ENCODE measurements at places on chromosomes 3 and 15.

GRCh38 chr3:106006001-106006400 lies 137.2 kb upstream of the CBLB start:
- DNase-seq = no peak

GRCh38 chr15:52013151-52013791 lies 5.7 kb upstream of the MAPK6 start:
- no peak for DNase-seq

DNA sequence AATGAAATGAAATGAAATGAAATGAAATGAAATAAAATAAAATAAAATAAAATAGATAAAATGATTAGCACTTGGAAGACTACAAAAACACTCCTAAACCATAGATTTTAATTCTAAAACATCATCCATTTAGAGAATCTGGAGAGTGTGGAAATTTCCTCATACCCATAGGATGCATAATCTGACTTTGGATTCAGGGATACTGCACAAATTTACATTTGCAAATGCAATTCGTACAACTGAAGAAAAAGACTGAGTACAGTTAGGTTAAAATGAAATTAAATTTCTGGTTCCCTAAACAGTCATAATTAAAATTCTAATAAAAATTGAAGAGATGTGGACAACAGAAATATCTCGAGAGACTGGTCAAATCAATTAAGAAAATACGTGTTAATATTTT lies 122.9 kb downstream of the TMCC1 start:
- no peak for DNase-seq

- no peak for DNase-seq
Measured at GRCh38 chr15:74500401-74500800, 39.4 kb upstream of the UBL7 start.

DNA sequence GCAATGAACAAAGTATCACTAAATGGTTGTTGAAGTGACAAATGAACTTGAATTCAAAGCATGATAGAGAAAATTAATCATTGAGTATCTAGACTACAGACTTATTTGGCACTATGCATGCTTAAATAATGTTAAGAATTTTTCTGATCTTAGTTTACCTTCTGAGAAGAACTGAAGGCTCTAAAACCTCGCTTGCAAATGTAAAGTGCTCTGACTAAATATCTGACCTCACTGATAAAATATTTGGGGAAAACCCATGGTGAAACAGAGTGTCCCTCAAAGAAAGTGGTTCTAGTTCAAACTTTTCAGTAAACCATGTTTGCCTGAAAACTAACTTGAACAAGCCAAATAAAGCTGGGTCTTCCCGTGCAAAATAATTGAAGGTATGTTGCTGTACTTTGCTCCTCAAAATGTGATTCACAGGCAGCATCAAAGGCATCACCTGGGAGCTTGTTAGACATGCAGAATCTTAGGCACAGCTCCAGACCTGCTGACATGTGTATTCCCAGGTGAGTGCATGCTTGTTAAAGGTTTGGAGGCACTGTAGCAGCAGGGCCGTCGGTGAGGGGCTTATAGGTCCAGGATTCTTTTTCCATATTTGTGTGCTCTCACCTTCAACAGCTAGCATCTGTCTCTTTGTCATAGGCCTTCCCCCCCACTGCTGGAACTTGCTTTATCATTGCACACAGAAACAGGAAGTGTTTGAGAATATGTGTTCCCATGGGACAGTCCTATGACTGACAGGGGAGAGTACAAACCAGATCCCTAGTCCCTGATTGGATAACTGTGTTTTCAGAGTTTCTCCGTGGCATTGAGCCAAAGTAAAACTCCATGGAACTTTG lies 524.2 kb upstream of the LMCD1 start:
- no peak for DNase-seq

DNA sequence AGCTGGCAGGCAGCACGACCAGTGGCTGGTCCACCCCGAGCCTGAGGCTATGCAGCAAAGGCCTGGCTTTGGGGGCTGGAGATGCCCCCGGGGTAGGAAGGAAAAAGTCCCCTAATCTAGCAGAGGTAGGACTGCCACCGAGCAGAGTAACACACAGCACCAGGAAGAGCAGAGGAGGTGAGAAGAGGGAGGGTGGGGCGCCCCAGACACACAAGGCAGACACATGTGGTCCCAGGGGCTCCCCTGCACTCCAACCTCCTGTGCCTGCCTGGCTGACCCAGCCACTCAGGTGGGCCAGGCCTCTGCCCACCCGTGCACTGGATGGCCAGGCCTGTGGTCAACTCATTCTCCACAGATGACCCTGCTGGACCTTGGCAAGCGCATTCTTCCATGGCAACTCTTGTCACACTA lies 112.4 kb downstream of the ADCY5 start:
- no peak for DNase-seq

GRCh38 chr3:159301961-159302360 lies 500.1 kb downstream of the MFSD1 start:
- no peak for DNase-seq

DNA sequence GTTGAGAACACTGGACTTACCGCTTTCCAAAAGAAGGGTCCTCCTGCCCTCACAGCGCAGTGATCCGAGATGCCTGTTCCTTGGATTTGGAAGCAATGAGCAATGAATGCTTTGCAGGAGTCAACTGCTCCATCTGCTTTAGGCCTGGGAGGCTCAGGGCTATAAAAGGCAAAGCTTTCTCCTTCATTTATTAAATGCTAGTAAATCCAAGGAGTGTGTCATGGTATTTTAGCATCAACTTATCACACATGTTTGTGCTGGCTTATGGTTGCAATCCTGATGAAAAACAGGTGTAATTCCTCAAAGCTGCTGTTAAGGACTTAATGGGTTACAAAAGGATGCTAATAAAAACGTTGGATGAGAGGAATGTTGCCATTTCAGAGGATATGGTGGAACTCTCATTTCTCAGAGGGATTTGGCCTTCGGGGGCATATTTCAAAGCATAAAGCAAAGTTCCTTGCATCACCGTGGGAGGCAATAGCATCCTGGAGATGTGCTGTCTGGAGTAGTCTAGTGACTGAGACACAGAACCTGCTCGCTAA lies 158.5 kb upstream of the TPM1 start:
- no peak for DNase-seq

GRCh38 chr3:173753593-173753992 lies 356.0 kb downstream of the NLGN1 start:
- no peak for DNase-seq

GRCh38 chr3:21328711-21329390 lies 422.2 kb downstream of the ZNF385D start:
- no peak for DNase-seq

GRCh38 chr15:88872106-88872505 lies 23.2 kb downstream of the HAPLN3 start:
- no peak for DNase-seq

- no peak for DNase-seq
Measured at GRCh38 chr15:36106640-36107335, 472.6 kb upstream of the CDIN1 start.

- no peak for DNase-seq
Measured at GRCh38 chr3:65508750-65509422, 529.8 kb downstream of the MAGI1 start.

GRCh38 chr3:138471481-138471880 lies 37.1 kb downstream of the ESYT3 start:
- no peak for DNase-seq

DNA sequence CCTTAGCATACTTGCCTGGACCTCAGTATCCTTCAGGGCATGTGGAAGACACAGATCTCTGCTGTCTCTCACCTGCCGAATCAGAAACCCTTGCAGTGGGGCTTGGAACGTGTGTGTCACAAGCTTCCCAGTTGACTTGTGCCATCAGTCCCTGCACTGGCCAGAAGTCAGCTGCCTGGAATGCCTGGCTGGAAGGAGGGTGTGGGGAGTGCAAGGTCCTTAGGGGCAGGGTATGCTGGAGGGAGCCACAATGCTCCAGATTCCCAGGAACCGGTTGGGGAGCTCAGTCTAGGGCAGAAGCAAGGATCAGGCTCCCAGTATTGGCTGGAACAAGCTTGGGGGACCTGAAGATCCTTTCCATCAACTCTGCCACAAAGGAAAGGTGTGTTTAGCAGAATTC lies 27.1 kb downstream of the SPSB4 start:
- no peak for DNase-seq

- no peak for DNase-seq
Measured at GRCh38 chr3:53081318-53081717, 35.4 kb upstream of the SFMBT1 start.

DNA sequence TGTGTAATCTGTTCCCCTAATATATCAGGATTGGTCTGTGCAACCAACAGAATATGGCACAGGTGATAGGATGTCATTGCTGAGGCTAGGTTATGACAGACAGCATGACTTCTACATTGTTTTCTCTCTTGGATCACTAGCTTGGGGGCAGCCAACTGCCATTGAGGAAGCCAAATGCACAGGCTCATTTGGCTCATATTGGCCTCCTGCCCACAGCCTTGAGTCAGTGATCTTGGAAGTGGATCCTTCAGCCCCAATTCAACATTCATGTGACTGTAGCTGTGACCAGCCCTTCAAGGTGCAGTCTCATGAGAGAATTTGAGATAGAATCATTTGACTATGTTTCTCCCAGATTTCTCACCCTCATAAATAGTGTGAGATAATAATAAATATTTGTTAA lies 675.6 kb downstream of the GRM7 start:
- no peak for DNase-seq

DNA sequence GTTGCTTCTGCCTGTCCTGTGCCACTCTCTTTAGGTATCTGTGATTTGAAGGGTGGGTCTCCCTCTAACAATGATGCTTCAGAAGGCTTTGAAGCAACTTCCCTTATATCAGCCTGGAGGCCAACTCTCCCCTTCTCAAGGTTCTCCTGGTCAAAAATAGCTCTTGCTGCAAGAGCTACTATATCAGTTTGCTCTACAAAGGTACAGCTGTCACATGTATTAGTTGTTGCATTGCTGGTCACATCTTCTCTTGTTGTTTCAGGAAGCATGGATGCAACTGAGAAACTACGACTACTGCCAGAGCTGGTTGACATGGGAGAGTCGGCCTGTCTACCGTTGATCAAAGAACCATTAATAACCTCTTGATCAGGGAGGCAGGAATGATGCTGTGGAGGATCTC lies 38.3 kb downstream of the USF3 start:
- DNase-seq = no peak

DNA sequence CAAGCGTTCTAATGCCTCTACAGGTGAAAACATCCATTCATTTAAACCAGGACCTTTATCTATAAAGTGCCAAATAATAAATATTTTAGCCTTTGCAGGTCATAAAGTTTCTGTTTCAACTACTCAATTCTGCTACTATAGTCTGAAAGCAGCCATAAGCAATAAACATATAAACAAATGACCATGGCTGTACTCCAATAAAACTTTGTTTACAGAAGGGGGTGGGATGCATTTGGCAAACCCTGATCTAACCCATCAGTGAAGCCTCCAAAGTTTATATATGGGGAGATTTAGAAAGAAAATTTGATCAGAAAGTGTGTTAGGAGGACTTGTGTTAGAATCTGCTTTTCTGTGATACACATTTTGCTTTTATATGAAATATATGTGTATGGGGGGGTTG lies 161.3 kb downstream of the ZBTB20 start:
- DNase-seq = no peak
